NK-92 treated with Interleukin-12 subunit alpha and Interleukin-12 subunit beta, amount 100 ng/mL, for 24 hours (cell line): ENCODE measurements at places on chromosomes 3 and 15.

- DNase-seq: no peak
Measured at GRCh38 chr3:171827385-171827784, 15.8 kb upstream of the TMEM212 start.

DNA sequence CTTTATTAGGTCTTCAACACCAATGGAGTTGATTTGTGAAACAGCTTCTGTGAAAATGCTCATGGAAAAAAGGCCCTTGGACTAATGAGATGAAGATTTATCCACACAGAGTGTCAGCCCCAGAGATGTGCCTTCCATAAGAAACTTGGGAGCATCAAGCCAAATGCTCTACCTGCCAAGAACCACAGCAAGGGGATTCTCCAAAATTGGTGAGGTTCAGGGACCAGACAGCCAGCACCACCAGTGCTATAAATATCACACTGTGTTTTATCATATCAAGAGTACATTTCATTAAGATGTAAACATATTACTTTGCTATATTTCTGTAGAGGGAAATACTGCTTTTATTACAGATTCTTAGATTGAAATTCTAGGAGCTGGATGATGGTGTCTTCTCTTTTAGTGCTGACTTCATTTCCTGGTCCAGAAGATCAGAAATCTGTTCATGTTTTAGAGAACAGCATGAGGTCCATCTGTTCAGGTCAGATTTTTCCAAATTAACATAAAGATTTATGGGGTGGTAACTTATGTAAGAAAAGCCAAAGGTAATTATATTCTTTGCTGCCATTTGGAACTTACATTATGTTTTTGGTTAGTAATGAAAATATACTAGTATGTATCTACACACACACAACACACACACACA lies 17.7 kb downstream of the SLC35G2 start:
- DNase-seq: no peak

- no peak for DNase-seq
Measured at GRCh38 chr3:135128818-135129217, 333.8 kb downstream of the EPHB1 start.

DNA sequence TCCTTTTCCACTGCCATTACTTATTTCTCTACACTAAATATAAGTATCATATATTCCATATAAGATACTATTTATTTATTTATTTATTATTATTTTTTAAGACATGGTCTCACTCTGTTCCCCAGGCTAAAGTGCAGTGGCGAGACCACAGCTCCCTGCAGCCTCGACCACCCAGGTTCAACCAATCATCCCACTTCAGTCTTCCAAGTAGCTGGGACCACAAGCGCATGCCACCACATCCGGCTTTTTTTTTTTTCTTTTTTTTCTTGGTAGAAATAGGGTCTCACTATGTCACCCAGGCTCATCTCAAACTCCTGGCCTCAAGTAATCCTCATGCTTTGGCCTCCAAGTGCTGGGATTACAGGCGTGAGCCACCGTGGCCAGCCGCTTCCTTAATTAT lies 56.6 kb downstream of the TP53BP1 start:
- DNase-seq: peak; percentile 22

GRCh38 chr3:54122324-54123002 lies at the start of gene CACNA2D3:
Gene CACNA2D3, plus strand, starts transcription at chr3:54122552.
- DNase-seq: no peak

GRCh38 chr15:37081983-37082382 lies 18.4 kb downstream of the MEIS2 start:
- no peak for DNase-seq

DNA sequence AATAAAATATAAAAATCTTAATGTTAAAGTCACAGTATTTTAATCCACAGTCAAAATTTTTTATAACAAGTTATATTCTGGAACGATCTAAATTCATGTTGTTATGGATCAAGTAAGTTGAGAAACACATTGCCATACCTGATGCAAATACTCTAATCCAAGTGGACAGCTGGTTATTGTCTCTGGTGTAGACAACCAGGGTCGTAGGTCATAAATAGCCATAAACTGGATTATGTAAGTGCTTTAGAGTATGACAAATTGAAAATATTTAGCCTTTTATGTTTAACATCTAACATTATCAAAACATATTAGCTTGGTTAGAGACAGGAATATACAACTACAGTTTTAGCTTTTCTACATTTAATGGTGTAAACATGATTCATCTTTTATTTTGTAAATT lies 53.0 kb downstream of the PLSCR2 start:
- no peak for DNase-seq

DNA sequence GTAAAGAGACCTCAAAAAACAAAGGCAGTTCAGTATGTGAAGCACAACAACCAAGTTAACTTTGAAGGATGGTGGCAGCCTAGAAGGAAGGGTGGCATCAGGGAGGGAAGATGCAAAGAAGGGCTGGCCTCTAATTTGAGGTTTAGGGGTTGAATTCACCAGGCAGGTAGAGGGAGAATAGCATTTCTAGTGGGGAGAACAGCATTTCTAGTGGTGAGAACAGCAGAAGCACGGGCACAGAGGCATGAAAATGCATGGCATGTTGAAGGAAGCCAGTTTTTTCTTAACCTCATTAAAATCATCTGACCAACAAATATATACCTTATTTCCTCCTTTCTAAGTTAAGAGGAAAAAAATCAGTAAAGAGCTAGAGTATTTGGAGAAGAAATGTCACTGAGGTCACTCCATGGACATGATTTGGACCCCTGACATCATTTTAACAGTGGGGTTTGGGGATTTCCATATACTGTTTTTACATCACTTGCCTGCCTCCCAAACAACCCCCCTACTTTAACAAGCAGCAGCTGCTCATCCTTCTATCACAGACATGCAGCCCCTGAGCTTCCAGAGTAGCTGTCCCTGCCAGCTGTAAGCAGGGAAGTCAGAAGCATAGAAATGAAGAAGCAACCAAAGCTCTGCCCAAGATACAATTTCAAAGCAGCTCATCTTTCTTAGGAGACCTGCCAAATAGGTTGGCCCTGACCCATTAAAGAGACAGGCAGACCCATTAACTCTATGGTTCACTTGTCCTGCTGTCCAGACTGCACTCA lies 2.4 kb upstream of the POPDC2 start:
- no peak for DNase-seq

GRCh38 chr15:62940755-62941361 lies 101.7 kb upstream of the TPM1 start:
- no peak for DNase-seq

DNA sequence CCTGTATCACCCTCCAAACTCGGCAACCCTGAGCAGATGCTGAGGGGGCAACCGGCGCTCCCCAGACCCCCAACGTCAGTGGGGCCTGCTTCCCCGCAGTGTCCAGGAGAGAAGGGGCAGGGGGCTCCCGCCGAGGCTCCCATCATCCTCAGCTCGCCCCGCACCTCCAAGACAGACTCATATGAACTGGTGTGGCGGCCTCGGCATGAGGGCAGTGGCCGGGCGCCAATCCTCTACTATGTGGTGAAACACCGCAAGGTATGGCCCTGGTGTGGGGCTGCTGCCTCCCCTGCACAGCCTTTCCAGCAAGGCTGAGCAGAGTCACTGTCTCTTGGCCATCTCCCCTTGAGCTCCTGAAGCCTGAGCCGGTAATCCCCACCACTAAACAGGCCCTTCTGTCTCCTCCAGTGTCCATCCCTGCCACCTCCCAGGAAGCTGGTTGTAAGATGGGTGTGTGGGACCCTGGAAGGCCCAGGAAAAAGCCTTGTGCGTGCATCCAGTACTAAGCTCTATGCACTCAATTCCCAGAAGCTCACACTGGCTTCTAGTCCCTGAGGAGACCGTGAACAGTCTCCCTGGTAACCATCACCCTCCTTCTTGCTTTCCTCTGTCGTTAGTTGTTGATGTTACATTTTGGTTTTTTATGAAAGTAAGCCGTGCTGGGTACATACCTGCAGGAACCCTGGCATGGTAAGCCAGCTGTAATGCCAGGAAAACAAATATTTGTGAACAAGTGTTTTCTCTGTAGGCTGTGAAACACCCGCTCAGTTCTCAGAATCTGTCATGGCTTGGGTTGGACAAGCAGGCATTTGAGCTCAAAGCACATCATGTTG lies 63.3 kb downstream of the BOC start:
- DNase-seq: no peak

DNA sequence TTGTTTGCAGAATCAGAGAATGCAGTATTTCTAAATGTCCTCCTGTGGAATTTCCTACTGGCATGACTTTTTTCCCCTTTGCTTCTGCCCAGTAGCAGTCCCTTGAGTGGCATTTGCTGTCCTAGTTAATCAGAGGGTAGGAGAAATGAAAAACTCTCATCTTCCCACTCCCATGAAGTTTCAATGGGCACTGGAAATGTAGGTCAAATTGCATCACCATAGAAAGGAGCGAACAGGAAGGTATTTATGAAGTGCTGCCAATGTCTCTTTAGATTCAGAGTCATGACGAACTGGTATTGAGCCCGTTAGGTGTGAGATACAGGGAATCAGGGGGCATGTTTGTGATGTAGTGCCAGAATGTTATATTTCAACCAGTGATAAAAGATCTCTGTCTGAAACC lies 23.2 kb downstream of the ATXN7 start:
- no peak for DNase-seq

DNA sequence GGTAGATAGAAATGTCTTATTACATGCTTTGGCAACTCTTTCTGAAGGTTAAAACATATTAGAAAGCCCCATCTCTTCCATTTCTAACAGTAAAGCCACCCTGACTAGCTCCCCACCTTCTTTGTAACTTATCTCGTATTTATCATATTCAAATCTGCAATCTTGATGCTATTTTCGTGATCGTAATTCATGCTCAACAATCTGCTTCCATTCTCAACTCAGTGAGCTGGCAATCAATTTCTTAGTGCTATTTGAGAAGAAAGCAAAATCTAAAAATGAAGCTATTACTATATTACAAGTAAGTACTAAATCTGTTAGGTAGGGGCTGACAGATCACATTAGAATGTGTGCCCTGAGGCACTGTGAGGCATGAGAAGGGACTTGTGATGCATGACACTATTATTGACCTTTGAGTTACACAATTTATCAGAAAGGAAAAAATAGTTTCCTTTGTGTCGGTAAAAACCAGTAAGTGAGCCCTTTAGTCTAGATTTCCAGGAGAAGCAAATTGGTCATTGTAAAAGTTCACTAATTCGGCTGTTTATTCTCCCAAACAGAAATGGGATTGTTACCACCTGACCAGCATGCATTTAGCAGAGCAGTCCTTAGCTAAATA lies 379.7 kb upstream of the CNTN6 start:
- no peak for DNase-seq

DNA sequence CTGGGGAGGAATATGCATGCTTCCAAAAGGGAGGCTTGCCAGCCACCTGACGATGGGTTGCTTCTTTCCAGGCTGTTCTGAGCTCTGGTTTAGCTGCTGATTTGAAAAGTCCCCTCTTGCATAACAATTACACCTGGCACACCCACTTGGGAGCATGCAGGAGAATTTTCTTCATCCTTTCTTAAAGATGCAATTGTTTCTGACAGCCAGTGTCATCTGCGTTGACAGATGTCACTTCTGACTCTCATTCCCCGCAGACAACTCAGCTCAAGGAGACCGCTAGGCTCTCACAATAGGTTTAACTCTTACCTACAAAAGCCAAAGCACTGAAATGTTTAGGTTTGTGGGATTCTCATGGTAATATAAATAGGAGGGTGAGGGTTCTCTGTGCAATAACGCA lies 185.6 kb upstream of the SYNPR start:
- no peak for DNase-seq

DNA sequence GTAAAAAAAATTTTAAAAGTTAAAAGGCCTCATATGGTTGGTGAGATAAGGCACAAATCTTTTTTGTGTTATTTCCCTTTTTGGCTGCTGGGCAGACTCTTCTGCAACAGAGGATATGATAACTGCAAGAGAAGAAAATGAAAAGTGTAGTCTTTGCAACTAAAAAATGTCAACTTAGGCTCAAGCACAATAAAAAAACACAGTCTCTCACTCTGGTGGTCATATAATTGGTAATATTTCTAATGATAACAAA lies 15.4 kb downstream of the COMMD2 start:
- DNase-seq: no peak

DNA sequence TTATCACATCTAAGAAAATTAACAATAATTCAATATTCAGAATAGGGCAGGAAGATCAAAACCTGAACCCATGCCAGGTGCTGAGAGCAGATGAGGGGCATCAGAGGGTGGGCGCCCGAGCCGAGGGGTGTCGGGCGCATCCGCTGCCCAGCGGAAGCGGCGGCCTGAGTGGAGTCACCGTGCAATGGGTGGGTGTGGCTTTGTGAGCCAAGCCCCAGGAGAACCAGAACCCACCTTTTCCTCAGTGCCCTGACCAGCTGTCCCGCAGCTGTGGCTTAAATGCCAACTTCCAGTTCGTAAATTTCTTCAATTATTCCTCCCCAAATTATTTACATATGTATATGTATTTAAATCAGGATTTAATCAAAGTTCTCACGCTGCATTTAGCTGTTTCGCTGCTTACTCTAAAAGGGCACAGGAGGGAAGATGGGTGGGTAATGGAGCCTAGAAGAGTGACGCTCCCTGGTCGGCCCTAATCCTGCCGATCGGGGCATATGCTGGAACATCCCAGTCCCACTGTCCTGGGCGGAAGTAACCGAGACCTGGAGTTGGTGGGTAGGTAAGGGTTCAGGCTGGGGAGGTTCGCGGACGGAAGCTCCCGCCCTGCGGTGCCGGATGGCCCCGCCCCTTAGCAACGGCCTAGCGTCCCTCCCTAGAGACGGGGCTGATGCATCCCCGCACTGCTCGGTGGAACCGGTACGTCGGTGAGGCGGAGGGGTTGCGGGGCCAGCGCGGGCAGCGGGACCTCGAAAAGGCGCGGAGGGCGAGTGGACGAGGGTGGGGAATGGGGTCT lies 1.3 kb downstream of the DNAH1 start:
- DNase-seq: no peak

GRCh38 chr15:67605871-67606270 lies 63.4 kb downstream of the MAP2K5 start:
- DNase-seq: no peak

DNA sequence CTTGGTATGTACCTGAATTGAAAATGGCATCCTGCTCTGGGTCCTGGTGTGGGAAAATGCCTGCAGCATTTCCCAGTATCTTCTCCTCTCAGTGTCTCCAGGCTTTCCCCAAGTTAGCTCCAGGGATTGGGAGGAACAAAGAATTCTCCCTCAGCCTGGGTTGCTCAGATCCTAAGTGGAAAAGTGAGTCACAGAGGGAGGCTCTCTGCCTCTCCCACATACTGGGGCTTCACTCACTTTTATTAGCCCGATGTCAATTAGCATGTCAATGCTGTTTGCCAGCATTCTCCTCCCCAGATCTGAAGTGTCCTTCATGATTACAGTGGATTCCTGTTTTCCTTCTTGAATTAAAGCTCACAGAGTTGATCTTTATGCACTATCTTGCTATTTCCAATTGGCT lies 655.0 kb downstream of the EPHA3 start:
- no peak for DNase-seq

GRCh38 chr3:174951034-174951433 lies 91.9 kb downstream of the NAALADL2 start:
- DNase-seq: no peak
